ENCODE measurements at places on chromosomes 1 and 21.

GRCh38 chr21:34522284-34522683 lies 10.3 kb upstream of the KCNE1 start:
- DNase-seq = peak; percentile 64

- no peak for DNase-seq
Measured at GRCh38 chr1:6959491-6959890, 174.2 kb downstream of the CAMTA1 start.

- no peak for DNase-seq
Measured at GRCh38 chr1:25771221-25772114, 28.5 kb upstream of the SELENON start.

GRCh38 chr1:74530892-74531291 lies 18.5 kb upstream of the LRRC53 start:
- DNase-seq = no peak

DNA sequence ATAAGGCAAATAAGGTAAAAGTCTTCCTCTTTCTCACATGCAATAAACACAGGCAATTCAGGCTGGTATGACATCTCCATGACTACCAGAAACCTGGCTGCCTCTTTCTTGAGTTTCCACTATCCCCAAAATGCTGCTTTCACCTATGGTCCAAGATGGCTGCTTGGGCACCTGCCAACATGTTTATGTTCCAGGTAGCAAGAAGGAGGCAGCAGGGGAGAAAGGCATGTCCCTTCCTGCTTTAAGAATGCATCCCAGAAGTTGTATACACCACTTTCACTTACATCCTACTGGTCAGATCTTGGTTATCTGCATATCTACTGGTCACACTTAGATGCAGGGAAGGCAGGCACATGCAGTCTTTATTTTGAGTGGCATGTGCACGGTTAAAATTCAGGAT lies 19.4 kb upstream of the ACOT11 start:
- DNase-seq = no peak

- DNase-seq = no peak
Measured at GRCh38 chr1:23403038-23403336, 21.6 kb downstream of the TCEA3 start.

GRCh38 chr1:215590779-215591491 lies 23.8 kb downstream of the KCTD3 start:
- DNase-seq = no peak

DNA sequence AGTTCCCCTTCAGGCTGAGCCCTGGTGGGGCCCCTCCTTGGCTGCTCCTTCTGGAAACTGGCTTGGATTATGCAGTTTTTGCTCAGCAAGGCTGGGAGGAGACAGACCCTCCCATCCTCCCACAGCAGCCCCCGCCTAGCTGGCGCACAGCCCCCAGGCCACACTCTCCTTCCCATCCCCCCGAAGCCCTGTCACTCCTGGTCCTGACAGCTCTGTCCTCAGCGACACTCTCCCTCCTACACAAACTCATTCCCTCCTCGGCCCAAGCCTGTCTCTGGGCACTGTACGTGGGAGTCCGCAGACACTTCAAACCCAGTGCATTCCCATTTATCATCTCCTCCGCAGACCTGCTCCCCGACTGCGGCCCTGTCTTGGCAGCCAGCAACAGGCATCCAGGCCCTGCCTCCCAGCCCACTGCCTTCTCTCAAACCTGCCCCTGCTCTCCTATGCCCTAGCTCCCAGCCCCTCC lies 25.0 kb upstream of the EPHB2 start:
- DNase-seq = no peak

DNA sequence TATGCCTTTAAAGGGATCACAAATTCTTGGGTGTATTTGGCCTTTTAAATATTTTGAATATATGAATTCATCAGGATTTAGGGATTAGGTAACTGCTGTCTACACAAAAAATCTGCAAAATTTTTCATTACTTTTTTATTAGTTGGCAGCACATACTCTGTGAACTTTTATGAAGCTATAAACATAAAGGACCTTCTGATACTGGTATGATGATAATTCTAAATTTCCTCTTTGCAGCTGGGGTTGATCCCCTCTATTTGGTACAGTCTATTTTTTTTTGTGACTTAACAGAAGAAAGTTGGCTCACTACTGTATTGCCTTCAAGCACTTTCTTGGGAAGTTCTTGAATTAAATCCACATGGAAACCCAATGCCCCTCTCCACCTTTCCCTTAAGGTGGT lies 416.1 kb downstream of the LMO4 start:
- DNase-seq = no peak

DNA sequence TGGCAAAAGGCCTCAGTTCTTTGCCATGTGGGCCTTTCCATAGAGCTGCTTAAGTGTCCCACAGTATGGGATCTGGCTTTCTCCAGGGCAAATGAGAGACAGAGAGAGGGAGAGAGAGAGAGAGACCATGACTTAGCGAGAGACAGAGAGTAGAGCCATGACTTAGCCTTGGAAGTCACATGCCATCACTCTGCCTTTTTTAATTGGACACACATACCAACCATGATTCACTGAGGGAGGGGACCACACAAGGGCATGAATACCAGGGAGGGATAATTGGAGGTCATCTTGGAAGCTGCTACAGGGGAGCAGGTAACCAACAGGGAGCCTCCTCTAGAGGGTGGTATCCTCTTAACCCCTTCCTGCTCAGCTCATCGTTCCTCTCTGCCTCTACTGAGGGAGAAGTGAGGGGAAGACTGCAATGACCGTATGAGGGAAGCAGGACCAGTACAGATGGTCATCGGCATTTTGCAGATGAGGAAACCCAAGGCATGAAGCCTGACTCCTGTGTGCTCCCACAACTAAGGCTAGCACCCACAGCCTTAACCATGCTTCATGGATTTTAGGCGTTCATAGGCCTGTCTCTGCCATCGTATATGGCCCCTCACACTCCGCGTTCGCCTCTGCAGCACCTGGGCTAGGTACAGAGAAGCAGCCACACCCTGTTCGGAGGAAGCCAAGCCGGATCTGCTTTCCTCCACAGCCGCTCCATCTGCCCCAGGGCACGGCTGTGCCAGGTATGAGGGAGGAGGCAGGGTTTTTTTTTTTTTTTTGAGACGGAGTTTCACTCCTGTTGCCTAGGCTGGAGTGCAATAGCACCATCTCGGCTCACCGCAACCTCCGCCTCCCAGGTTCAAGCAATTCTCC lies 38.6 kb downstream of the MEF2D start:
- no peak for DNase-seq

DNA sequence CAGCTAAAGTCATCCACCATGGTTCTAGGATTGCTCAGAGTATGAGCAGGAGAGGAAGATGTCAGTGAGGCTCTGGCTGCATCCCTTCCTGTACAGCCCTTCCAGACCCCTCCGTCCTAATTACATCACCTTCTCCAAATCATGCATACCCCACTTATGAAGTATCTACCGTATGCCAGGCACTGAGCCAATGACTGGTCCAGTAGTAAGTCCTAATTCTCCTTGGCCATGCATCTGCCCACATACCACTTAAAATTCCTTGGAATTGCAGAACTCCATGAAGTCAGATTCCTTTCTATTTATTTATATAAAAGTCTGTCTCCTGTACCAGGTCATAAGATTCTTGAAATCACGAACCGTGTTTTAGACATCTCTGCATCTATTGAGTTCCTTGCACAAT lies 106.1 kb downstream of the SEC16B start:
- DNase-seq = no peak

DNA sequence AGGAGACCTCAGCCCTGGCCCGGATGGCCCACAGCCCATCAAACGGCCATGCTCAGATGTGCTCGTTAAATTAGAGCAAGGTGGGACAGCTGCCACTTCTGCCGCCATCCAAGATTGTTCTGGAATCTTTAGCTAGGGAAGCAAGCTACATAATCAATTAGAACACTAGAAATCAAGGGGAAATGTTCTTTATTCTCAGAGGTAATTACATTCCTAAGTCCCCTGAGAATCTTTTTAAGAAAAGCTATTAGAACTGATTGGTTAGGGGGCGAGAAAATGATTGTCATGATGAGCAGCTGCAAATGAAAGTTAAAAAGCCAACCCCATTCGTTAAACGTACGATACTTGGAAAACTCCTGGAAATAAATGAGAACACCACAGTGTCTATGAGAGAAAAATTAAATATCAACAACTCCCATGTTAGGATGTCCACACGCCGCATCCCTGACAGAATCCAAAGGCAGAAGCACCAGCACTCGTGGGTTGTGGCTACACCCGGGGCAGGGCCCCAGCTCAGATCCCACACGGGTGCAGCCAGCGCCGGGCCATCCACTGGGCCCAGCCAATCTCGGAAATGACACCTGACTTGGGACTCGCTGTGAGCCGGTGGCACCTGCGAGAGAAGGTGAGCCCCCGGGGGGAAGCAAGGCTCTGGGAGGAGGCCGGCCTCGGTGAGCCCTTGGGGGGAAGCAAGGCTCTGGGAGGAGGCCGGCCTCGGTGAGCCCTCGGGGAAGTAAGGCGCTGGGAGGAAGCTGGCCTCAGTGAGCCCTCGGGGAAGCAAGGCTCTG lies 37.6 kb downstream of the KRTAP10-1 start:
- no peak for DNase-seq

GRCh38 chr1:27306892-27307761 lies 14.8 kb upstream of the TMEM222 start:
- no peak for DNase-seq

- DNase-seq = no peak
Measured at GRCh38 chr1:43842175-43842498, 91.5 kb upstream of the ARTN start.

- DNase-seq = peak; percentile 16
Measured at GRCh38 chr1:3323021-3323795, 131.3 kb upstream of the ARHGEF16 start.

GRCh38 chr1:156245451-156246232 lies 2.2 kb downstream of the PAQR6 start:
- peak; percentile 4 for DNase-seq

- DNase-seq = peak; percentile 70
Measured at GRCh38 chr1:975896-976683, 5.8 kb downstream of the PERM1 start.

DNA sequence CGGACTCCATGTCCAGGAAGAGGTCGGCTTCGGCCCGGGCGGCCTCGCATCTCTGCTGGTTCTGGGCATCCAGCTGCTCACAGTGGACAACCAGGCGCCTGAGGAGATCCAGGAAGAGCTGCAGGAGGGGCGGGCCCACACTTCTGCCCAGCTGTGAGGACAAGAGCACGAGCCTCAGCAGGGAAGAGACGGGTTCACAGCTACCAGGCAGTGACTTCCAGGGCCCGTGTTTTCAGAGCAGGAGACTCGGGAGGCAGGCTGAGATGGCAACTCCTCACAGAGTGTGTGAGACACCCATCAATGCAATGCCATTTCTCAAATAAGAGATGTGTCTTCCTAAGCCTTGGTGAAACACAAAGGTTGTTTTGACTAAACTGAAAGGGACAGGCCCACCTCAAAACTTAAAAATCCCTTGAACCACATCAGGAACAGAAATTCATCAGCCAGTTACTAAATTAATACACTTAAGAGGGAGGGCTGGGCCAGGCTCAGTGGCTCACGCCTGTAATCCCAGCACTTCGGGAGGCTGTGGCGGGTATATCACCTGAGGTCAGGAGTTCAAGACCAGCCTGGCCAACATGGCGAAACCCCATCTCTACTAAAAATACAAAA lies 43.4 kb downstream of the URB1 start:
- DNase-seq = no peak

- DNase-seq = no peak
Measured at GRCh38 chr1:73803380-73803779, 394.6 kb downstream of the LRRIQ3 start.

GRCh38 chr21:29812947-29813346 lies 126.8 kb downstream of the GRIK1 start:
- no peak for DNase-seq

DNA sequence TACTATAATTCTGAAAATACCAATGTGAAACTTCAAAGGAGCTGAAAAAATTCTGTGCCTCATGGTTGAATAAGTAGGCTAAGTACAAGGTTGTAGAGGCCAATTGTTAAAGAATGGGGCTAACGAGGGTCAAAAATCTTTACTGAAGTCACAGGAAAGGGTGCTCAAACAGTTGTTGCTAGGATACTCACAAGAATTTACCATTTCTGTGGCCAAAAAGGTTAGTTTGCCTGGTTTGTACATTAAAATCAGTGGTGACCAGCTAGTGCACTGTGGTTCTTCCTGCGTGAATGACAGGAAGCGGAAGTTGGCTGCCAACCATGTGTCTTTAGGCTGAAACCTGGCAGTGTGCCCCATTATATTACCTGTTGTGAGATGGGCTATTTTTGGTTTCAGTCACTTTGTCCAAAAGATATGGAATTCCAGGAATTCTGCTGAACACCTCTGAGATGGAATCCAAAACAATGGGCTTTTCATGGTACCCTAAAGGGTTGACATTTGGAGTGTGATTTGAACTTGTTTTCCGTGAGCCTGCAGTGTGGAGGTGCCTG lies 13.5 kb downstream of the MAP3K21 start:
- no peak for DNase-seq

GRCh38 chr1:89632657-89633247 lies at the start of gene LRRC8C:
TSS of gene LRRC8C (plus strand) at chr1:89633120. CDS start at chr1:89686474, 53,354 bp downstream.
- peak; percentile 85 for DNase-seq

DNA sequence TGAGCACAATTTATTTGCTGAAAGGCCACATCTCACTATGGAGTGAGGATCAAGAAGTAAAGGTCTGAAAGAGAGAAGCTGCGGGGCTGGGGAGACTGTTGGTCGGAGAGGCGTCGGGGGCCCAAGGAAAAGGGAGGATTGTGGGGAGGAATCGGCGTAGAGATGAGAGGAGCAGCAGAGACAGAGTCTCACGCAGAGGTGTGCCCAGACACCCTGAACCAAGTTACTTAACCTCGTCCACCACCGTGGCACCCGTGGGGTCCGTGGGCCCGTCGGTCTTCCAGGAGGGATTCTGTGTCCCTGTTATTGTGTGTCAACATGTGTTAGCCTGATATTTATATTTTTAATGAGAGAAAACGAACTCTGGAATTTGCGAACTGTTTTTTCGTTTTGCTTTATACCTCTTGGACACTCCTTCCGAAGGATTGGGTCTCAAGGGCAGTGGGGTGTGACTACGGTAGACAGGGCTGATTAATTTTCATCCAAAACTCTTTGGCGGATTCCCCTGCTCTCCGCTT lies 3.8 kb upstream of the NBPF1 start:
- no peak for DNase-seq

- DNase-seq = no peak
Measured at GRCh38 chr1:186798960-186799688, 29.6 kb upstream of the PLA2G4A start.

- DNase-seq = peak; percentile 82
Measured at GRCh38 chr1:61670016-61670415, 54.9 kb downstream of the TM2D1 start.

DNA sequence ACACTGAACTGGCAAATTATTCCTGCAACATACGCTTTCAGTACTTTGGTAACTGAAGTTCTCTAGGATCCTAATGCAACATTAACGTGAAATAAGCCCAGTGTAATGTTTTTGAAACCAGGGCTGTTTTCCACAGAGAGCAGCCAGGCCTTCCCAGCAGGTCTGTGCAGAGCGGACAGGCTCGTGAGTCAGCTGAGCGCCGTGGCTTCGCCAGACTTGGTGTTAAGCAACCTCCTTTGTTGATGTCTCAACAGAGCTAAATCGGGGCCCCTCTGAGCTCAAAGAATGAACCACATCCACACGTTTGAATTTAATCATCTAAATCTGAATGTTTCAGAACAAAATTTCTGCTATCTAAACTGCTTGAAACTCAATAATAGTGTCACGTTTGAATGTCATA lies 181.8 kb upstream of the FMN2 start:
- peak; percentile 90 for DNase-seq

All from inflammatory macrophage treated with lipopolysaccharide for 4 hours (primary cell).